ENCODE measurements at places on chromosomes 7 and 10. TPM values are rescaled to one million over a fixed set of nuclear protein-coding genes. Genes with fewer than 3 reads are reported as not detected.

OPALIN gene
- total RNA-seq: not detected

DNA sequence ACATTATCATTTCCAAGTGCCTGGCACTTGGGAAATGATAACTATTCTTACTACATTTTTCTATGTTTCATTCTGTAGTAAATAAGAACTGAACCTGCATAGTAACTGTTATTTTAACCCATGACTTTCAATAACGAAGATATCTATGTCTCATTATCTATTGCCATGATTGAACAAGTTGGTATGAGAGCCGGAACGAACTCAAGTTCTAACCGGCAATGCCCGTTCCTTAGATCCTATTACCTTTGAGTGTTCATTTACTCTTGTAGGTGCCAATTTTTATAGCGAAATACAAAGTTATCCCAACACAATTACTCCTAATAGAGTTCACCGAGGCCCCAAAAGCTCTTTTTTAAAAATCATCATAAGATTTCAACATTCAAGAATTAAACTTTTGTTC lies 885 bp upstream of the MET start:
- no peaks in the 10 kb centered on the region for H3K36me3 ChIP-seq
- H3K4me3 ChIP-seq: peak overlapping the region; percentile 21
- no peak overlapping the region for H3K27ac ChIP-seq
- peaks cover 7% of the 10 kb centered on the region for H3K4me1 ChIP-seq
- peaks cover 63% of the 10 kb centered on the region for H3K27me3 ChIP-seq
- no peak for DNase-seq

SMO gene
- total RNA-seq: 0.64 TPM

DNA sequence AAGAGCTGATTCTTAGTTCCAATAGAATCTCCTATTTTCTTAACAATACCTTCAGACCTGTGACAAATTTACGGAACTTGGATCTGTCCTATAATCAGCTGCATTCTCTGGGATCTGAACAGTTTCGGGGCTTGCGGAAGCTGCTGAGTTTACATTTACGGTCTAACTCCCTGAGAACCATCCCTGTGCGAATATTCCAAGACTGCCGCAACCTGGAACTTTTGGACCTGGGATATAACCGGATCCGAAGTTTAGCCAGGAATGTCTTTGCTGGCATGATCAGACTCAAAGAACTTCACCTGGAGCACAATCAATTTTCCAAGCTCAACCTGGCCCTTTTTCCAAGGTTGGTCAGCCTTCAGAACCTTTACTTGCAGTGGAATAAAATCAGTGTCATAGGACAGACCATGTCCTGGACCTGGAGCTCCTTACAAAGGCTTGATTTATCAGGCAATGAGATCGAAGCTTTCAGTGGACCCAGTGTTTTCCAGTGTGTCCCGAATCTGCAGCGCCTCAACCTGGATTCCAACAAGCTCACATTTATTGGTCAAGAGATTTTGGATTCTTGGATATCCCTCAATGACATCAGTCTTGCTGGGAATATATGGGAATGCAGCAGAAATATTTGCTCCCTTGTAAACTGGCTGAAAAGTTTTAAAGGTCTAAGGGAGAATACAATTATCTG lies 1.6 kb downstream of the LRRTM3 start:
- no peak overlapping the region for H3K27ac ChIP-seq
- H3K27me3 ChIP-seq: peaks cover 39% of the 10 kb centered on the region
- no peaks in the 10 kb centered on the region for H3K36me3 ChIP-seq
- peaks cover 4% of the 10 kb centered on the region for H3K4me1 ChIP-seq
- DNase-seq: no peak
- no peak overlapping the region for H3K4me3 ChIP-seq

DNA sequence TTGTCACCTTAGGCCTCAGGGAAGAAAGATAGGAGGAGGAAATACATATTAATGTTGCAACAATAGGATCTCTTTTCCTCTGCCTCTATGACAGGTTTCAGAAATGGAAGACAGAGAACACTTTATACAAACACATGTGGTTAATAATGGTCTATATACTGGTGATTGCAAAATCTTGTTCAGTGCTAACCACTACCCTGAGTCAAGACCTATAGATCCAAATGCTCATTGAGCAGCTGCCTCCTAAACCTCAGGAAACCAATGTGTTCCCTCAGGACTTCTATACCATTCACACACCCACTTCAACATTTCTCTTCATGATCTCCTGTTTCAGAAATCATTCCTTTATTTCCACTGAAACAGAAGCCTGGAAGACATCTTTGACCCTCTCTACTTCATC lies 32.5 kb upstream of the VWDE start:
- H3K4me1 ChIP-seq: no peaks in the 10 kb centered on the region
- no peak overlapping the region for H3K4me3 ChIP-seq

GRCh38 chr7:120407010-120407409 lies 134.0 kb downstream of the KCND2 start:
- no peaks in the 10 kb centered on the region for H3K36me3 ChIP-seq
- DNase-seq: no peak
- H3K4me1 ChIP-seq: peaks cover 5% of the 10 kb centered on the region
- H3K27me3 ChIP-seq: no peaks in the 10 kb centered on the region
- H3K27ac ChIP-seq: no peak overlapping the region

TACR2 gene
- total RNA-seq: not detected

WIPF3 gene
- total RNA-seq: not detected

GRCh38 chr10:46317370-46317769 lies 30.6 kb downstream of the ANTXRL start:
- no peaks in the 10 kb centered on the region for H3K4me1 ChIP-seq
- H3K36me3 ChIP-seq: no peaks in the 10 kb centered on the region
- H3K27me3 ChIP-seq: peaks cover 9% of the 10 kb centered on the region
- no peak for DNase-seq

GRCh38 chr10:54559498-54559897 lies 241.5 kb downstream of the PCDH15 start:
- H3K27ac ChIP-seq: no peak overlapping the region
- H3K4me3 ChIP-seq: no peak overlapping the region
- no peaks in the 10 kb centered on the region for H3K4me1 ChIP-seq
- H3K36me3 ChIP-seq: no peaks in the 10 kb centered on the region

- no peak overlapping the region for H3K4me3 ChIP-seq
- H3K27ac ChIP-seq: no peak overlapping the region
- H3K36me3 ChIP-seq: no peaks in the 10 kb centered on the region
- peaks cover 12% of the 10 kb centered on the region for H3K27me3 ChIP-seq
- H3K4me1 ChIP-seq: no peaks in the 10 kb centered on the region
Observed at GRCh38 chr7:94011714-94012353, 7.7 kb upstream of the BET1 start.

SHH gene
- 0.14 TPM for total RNA-seq

DNA sequence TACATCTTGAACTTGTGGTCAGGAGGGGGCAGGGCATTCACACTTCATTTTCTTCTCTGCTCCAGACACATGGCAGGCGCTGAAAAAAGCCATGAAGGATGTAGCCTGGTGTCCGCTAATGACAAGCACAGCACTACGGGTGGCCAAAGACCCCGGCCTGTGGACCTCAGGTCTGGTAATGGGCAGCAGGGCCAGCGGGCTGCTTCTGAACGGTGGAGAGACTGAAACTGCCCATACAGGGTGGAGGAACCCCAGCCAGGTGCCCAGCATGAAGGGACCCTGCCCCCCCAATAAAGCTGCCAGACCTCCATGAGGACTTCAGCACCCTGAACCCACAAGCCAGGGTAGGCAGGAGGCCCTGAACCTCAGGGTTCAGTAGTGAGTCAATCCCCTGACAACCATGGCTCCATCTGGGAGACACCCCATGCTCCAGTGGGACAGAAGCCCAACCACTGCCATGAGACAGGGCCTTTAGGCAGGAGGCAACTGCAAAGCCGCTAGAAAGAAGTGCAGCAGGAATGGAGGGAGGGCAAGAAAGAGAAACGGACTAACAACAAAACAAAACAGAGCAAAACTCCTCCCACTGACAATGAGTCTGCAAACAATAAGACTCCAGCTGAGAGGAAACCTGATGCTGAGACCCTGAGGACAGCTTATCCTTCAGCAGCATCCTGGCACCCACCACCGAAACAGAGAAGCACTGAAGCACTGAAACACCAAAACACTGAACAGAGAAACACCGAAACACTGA lies 140.2 kb upstream of the PPP2R2D start:
- no peak for DNase-seq
- H3K27ac ChIP-seq: no peak overlapping the region
- H3K27me3 ChIP-seq: no peaks in the 10 kb centered on the region
- H3K4me3 ChIP-seq: no peak overlapping the region
- no peaks in the 10 kb centered on the region for H3K4me1 ChIP-seq
- no peaks in the 10 kb centered on the region for H3K36me3 ChIP-seq

ZNF783 gene
- 25.0 TPM for total RNA-seq

GRCh38 chr7:134768243-134768642 lies 11.2 kb upstream of the CALD1 start:
- no peaks in the 10 kb centered on the region for H3K4me1 ChIP-seq
- no peaks in the 10 kb centered on the region for H3K27me3 ChIP-seq
- no peak for DNase-seq
- H3K4me3 ChIP-seq: no peak overlapping the region

DNA sequence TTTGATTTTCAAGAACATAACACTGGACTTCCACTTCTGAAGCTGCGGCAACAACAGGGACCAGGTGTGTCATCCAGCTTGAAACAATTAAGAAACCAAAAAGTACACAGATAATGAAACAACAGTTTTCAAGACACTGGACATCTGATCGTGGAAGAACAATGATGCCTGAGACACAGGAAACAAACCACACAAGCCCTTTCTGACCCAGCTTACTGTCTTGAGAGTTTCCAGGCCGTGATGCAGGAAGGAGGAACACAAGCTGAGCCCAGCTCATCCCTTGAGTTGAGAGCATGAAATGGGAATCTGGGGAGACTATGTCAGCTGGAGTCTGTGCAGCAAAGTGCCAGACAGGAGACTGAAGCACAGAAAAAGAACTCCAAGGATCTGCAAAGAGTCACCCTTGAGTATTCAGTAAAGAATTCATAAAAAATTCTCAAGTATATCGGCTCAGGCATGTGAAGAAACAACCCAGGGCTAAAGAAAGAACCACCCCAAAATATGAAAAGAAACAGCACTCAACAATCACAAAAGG lies 91.6 kb downstream of the RNF32 start:
- no peaks in the 10 kb centered on the region for H3K27me3 ChIP-seq
- H3K36me3 ChIP-seq: peaks cover 82% of the 10 kb centered on the region
- H3K4me3 ChIP-seq: no peak overlapping the region
- DNase-seq: no peak
- peaks cover 14% of the 10 kb centered on the region for H3K4me1 ChIP-seq

TMEM229A gene
- total RNA-seq: not detected

DNA sequence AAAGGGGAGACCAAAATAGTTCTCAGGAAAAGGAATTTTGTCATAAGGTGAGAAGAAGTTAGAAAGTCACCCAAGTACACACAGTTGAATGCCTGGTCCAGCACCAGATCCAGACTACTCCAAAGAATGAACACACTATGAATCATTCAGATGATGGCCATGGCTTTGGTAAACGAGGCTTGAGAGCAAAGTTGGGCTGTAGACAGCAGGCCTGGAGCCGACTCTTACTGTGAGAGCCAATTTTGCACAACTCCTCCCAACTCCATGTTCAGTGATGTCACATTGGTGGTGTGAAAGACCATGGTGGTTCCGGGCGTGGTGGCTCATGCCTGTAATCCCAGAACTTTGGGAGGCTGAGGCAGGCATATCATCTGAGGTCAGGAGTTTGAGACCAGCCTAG lies 131.6 kb downstream of the PKD1L1 start:
- no peaks in the 10 kb centered on the region for H3K36me3 ChIP-seq
- peaks cover 2% of the 10 kb centered on the region for H3K27me3 ChIP-seq
- no peak for DNase-seq
- no peak overlapping the region for H3K27ac ChIP-seq
- no peaks in the 10 kb centered on the region for H3K4me1 ChIP-seq

MUC12 gene
- total RNA-seq: 0.85 TPM

DNA sequence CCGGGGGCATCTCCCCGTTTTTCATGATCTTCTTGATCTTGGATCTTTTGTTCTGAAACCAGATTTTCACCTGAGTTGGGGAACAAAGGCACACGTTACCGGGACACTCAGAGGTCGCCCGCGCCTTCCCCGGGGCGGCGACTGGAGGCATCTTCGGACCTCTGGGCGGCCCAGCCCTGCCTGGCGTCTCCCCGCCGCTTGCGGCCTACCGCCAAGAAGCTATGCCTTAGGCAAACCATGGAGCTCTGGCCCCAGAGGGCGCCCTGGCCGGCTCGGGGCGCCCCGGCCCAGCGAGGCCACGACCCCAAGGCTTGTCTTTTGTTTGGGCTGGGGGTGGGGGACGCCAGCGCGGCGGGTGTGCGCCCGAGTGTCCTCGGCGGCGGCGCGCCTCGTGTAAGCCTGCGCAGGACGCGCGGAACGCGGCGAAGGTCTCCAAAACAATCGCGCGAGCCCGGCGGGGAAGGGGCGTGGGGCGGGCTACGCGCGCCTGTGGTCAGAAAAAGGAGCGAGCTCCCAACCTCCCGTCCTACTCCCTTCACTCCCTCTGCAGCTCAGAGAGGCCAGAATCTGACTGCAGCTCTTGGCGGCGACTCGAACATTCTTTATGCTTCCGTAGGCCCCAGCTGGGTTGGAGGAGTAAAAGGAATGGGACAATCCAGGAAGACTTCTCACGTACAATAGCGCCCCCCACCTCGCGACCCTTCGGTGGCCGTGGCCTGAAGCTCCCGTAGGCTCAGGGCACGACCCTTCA lies 3.5 kb downstream of the DLX5 start:
- peaks cover 15% of the 10 kb centered on the region for H3K4me1 ChIP-seq
- no peak overlapping the region for H3K27ac ChIP-seq
- peaks cover 3% of the 10 kb centered on the region for H3K36me3 ChIP-seq
- no peak for DNase-seq
- no peak overlapping the region for H3K4me3 ChIP-seq

- no peak overlapping the region for H3K4me3 ChIP-seq
- no peak overlapping the region for H3K27ac ChIP-seq
- peaks cover 2% of the 10 kb centered on the region for H3K4me1 ChIP-seq
- no peak for DNase-seq
Observed at GRCh38 chr10:121157998-121158397, 306.8 kb downstream of the WDR11 start.

BTBD16 gene
- not detected for total RNA-seq

GRCh38 chr7:155506854-155507337 lies 39.5 kb downstream of the CNPY1 start:
- no peak for DNase-seq
- H3K36me3 ChIP-seq: no peaks in the 10 kb centered on the region
- H3K4me1 ChIP-seq: peaks cover 18% of the 10 kb centered on the region
- H3K4me3 ChIP-seq: no peak overlapping the region

DNA sequence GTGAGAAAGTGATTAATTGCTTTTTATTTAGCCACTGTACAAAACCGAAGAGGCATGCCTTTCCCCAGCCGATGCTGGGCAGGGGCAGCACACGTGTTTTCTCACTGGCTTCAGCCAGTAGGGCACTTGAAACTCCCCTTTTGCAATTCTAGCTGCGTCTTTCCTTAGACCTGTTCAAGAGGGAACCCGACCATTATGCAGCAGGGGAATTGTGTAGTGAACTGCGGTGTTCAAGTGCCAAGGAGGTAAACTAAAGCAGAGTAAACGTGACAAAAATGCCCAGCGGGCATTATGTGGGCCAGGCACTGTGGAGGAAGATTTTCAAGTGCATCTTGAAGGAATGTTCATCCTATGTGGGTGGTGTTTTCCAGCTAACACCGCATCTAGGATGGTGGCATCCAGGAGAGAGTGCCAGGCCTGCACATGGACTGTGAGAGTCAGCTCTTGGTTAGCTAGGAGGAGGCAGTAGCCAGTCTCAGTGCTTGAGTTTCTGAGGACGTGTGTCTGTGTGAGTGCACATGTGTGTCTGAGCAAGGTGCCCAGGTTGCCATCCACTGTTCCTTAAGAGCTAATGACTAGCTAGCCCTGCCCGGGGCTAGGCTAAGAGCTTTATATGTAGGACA lies 3.3 kb downstream of the WIPF3 start:
- no peaks in the 10 kb centered on the region for H3K36me3 ChIP-seq
- H3K4me1 ChIP-seq: peaks cover 2% of the 10 kb centered on the region
- no peak overlapping the region for H3K27ac ChIP-seq

GRCh38 chr10:70956029-70956759 lies 67.8 kb upstream of the PCBD1 start:
- H3K4me3 ChIP-seq: no peak overlapping the region
- no peaks in the 10 kb centered on the region for H3K4me1 ChIP-seq
- DNase-seq: no peak
- no peak overlapping the region for H3K27ac ChIP-seq

SEMA4G gene
- total RNA-seq: 1.6 TPM
